ENCODE measurements at places on chromosomes 6 and 20.

GRCh38 chr20:49343246-49343645 is 65.4 kb upstream of the ZNFX1 start:
- no peak for DNase-seq

GRCh38 chr6:36252005-36252404 is 17.9 kb upstream of the PNPLA1 start:
- no peak for DNase-seq

- DNase-seq: no peak
Measured at GRCh38 chr6:114445846-114446245, 103.0 kb upstream of the HS3ST5 start.

GRCh38 chr20:2252419-2252997 is 43.3 kb upstream of the TGM3 start:
- DNase-seq: no peak

DNA sequence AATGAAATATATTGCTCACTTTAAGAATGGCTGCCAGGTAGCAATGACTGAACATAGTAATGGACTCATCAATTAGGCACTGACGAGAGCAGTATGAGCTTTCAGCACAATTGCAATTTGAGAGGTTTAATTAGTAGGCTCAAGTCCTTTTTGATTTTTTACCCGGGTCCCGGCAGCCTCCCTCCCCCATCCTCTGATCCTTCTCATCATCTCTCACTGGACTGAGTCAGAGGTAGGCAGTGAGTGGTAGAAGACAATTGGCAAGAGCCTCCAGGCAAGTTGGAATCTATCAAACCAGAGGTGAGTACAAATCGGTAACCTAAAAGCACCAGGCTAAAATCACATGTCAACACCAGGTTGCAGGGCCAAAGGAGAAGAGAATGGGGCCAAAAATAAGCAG is 107.9 kb downstream of the DCDC2 start:
- no peak for DNase-seq

- no peak for DNase-seq
Measured at GRCh38 chr6:4608361-4609115, 167.7 kb upstream of the CDYL start.

GRCh38 chr20:23080521-23080920 is 5.6 kb downstream of the CD93 start:
- DNase-seq: no peak

- no peak for DNase-seq
Measured at GRCh38 chr6:36539814-36540568, 7.3 kb downstream of the STK38 start.

DNA sequence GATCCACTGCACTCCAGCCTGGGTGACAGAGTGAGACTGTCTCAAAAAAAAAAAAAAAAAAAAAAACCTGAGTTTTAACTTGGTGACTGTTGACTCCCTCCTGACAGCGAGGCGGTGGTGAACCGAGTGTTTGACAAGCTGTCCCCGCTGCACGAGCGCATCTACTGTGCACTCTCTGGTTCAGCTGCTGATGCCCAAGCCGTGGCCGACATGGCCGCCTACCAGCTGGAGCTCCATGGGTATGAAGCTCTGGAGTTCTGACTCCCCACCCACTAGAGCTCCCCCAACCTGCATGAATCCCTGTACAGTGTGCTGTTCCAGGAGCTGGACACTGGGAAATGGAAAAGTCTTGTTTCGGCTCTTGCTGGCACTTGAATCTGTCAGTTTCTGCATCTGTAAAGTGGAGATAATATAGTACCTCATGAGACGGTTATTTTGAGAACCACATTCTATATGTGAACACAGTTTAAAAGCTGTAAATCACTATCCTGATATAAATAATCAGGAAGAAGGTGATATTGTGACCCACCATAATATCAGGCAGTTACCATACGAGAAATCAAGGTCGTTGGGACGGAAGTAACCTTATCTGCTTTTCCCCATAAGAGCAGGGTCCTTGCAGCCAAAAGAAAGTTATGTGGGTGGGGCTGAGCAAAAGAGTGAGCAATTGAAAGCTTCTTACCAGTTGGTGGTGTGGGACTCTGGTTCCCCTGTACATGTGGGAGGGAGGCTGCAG is 3.3 kb downstream of the PSMB9 start:
- no peak for DNase-seq

DNA sequence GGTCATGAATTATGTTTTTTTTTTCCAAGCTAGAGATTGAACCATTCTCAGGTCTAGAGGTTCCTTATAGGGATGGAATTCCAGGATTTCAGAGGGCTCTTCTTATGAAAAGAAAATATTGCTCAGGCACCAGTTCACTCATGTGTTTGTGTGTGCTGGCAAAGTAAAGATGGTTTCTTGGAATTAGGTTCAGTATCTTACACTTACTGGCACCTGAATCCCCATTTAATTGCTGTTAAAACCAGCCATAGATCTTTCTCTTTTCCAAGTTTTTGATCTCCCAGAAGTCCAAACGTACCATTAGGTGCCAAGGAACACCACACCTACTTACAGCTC is 508.4 kb downstream of the CDH26 start:
- DNase-seq: no peak

DNA sequence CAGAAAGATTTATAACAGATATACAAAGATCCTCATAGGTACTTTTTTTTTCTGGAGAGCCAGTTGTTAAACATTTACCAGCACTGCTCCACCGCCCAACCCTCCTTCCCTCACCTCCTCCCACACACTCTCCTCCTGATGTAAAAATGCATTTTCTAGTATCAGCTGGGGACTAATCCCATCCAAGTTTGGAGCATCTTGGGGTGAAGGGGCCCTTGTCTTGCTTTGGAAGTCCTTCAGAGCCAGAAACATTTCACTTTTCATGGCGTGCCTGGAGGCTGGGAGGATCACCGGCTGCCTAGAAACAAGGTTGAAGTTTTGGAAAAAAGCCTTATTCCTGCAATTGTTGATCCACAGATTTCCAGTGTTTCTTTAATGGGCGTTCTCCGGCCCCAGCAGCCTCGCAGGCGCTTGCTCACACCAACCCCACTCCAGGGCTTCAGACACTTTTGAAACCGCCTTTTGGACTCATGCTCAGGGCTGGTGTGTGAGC is 165.1 kb upstream of the AFDN start:
- DNase-seq: no peak

- no peak for DNase-seq
Measured at GRCh38 chr6:154234019-154234772, 122.4 kb downstream of the IPCEF1 start.

GRCh38 chr6:132511210-132511830 is 1.6 kb downstream of the STX7 start:
- DNase-seq: no peak

GRCh38 chr6:85015396-85015990 is 251.1 kb upstream of the TBX18 start:
- DNase-seq: no peak

DNA sequence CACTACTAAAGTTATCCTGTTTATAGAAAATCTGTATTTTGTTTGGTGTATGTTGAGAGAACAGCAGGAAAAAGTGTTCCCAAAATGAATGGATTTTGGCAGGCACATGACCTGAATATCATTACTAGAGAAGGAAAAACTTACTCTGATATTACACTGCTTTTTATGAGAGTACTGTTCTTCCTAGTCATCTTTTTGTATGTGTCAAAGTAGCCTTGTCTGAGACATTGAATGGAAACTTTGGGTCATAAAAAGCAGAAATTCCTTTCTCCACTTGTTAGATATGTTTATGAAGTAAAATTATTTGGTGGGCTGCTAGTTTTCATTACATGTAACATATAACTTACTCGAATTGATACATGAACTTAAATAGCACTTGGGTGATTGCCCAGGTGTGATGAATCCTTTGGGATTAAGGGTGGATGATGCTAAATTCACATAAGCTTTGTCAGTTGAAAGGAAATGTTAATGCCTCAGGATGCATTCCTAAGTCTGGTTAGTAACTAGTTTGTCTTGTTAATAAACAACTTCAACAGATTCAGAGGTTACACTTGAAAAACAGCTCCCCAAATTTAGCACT is 206.7 kb downstream of the CENPW start:
- DNase-seq: no peak

All from CD4-positive, alpha-beta T cell treated with Interleukin-17A for 4 hours (primary cell).